ENCODE measurements at places on chromosomes 3 and 15. TPM values are rescaled to one million over a fixed set of nuclear protein-coding genes. Genes with fewer than 3 reads are reported as not detected.

- no peak overlapping the region for H3K4me3 ChIP-seq
- peak; percentile 9 for DNase-seq
- no peaks in the 10 kb centered on the region for H3K36me3 ChIP-seq
- no peaks in the 10 kb centered on the region for H3K27me3 ChIP-seq
- H3K4me1 ChIP-seq = no peaks in the 10 kb centered on the region
Measured at GRCh38 chr3:152769523-152769922, 65.4 kb upstream of the P2RY1 start.

- H3K4me1 ChIP-seq = no peaks in the 10 kb centered on the region
- no peaks in the 10 kb centered on the region for H3K27me3 ChIP-seq
- no peak for DNase-seq
- H3K4me3 ChIP-seq = no peak overlapping the region
Measured at GRCh38 chr3:164486150-164486549, 592.1 kb downstream of the SI start.

GRCh38 chr3:16728770-16729745 lies 123.8 kb upstream of the DAZL start:
- H3K36me3 ChIP-seq = no peaks in the 10 kb centered on the region
- no peak overlapping the region for H3K27ac ChIP-seq
- DNase-seq = no peak

The PSMD2 gene
- total RNA-seq = 435 TPM

DNA sequence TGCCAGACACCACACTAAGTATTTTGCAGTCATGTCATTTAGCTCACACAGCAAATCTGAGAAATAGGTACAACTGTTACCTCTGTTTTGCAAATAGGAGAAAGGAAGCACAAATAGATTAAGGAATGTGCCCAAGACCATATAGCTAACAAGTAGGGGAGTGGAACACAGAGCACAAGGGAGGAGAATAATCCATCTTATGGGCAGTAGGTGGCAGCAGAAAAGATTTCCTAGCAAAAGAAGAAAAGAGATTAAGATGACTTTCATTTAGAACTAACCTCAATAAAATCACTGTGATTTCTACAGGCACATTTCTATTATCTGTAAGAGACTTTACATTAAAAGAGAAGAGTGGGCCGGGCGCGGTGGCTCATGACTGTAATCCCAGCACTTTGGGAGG lies 49.1 kb downstream of the NR1I2 start:
- no peak overlapping the region for H3K4me3 ChIP-seq
- no peaks in the 10 kb centered on the region for H3K27me3 ChIP-seq
- no peaks in the 10 kb centered on the region for H3K4me1 ChIP-seq

DNA sequence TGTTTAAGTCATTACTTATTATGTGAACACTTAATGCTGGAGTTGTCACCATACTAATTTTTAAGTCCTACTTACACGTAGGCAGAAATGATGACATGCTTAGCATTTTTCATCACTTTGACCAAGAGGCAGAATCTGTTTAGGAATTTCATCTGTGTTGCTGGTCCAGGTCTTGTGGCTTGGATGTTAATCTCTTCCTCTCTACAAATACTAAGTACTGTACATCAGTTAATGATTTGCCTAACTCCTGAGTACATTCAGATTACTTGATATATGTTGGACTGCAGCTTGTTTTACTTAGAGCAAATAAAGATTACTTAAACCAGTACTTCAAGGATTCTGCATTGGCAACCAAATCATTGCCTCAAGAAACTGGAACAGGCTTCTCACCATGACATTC lies 8.6 kb downstream of the SNRK start:
- H3K27ac ChIP-seq = no peak overlapping the region
- DNase-seq = peak; percentile 24
- H3K27me3 ChIP-seq = no peaks in the 10 kb centered on the region
- peaks cover 22% of the 10 kb centered on the region for H3K36me3 ChIP-seq
- H3K4me3 ChIP-seq = no peak overlapping the region
